Large intestine (tissue), 12 donors: ENCODE measurements at places on chromosomes 12 and 14.

GRCh38 chr12:94771741-94772140 is 121.4 kb upstream of the TMCC3 start:
- DNase-seq: no peak

GRCh38 chr12:19997656-19998400 is 370.5 kb upstream of the PDE3A start:
- no peak for DNase-seq

DNA sequence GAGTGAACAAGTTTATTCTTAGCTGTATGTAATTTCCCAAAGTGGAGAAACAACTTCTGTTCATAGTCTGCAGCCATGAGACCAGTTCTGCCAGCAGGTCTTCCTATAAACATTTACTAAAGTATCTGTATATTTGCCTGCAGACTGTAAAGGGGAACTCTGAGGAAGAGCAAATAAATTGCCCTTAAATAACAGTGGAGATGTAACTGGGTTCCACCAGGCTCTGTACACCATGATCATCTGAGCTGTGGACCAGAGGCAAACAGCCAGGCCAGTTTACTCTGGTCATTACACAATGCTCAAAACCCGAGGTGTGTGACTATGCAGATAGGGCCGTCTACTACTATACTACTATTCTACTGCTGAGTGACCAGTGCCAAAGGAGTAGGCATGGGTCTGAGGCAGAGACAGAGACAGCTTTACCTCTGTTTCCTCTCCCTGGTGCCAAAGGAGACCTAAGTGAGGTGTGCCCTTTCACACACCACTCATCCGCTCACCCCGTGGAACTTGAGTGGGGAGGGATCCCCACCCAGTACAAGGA is 21.1 kb upstream of the CERS5 start:
- DNase-seq: no peak

- no peak for DNase-seq
Observed at GRCh38 chr14:103427485-103428443, 42.5 kb downstream of the MARK3 start.

GRCh38 chr12:102052192-102053061 is 9.4 kb downstream of the WASHC3 start:
- no peak for DNase-seq

DNA sequence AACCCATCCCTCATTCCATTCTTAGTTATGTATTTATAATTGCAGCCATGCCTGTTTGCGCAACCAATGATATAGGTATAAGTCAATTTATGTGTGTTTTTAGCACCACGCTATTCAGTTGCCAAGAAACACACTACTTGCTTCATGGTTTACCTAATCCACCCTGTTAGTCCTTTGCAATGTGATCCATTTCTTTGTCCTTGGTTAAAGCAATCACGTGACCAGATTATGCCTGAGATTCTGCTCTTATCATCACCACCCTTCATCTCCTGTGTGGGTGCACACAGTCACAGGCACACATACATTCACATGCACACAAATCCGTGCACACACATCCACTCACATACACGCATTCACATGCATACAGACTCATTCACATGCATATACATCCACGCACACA is 52.3 kb upstream of the KCNA5 start:
- DNase-seq: no peak

DNA sequence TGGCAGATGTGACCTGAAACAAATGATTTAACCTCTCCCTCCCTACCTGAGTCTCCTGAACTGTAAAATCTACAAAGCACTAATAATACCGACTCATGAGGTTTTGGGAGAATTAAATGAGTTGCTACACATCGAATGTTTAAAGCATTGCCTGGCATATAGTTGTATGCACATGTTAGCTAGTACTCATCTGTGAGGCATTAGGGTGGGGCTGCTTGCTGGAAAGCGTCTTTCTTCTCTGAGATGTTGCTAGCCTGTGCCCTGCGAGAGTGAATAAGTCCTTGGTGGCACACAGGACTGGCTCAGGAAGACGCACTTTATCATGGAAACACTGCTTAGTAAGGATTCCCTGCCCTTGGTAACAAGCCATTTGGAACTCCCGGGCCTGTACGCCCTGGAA is 6.1 kb downstream of the RAPGEF3 start:
- DNase-seq: no peak

DNA sequence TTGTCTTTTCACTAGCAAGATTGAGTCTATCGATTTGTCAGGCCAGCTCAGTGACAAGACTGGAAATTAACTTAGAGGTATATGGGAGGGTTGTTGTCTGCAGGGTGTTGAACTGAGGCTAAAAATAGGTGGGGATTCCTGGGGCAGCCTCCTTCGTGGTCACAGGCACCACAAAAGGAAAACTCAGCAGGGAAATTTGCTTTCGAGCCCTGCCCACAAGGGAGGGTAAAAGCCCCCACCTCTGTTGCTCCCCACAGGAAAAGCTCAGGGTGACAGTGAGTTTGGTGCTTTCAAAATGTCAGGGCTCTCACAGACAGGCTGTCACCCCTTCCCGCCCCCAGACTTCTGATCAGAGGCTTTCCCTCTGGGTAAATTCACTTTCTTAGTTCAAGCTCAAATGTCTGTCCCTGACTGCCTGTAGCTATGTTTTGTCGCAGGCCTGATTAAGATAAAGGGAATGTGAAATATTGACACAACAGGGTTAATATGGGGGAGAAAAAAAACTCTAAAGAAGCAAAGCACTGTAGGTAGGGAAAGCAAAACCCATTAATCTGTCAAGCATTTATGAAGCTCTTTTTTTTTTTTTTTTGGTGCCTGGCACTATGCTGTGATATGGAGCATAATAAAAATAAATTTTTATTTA is 11.7 kb upstream of the NFKBIA start:
- no peak for DNase-seq

GRCh38 chr14:85087201-85087600 is 442.7 kb upstream of the FLRT2 start:
- no peak for DNase-seq

- no peak for DNase-seq
Observed at GRCh38 chr12:130577351-130577750, 138.7 kb downstream of the RIMBP2 start.

DNA sequence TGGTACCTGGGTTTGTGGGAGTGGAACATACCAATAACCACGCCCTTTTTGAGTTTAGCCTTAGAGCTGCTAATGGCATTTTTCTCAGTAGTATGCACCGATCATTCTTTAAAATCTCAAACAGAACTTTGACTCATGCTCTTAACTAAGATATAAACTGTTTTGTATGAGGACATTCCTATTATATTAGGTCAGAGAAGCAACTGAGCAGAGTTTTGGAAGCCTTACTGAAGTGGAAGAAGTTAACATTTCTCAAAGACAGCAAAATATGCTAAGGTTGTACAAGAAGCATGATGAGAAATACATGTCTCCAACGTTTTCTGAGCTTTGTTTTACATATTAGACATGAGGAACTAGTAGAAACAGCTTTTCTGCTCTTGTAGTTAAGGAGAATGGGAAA is 819.2 kb downstream of the FSCB start:
- DNase-seq: no peak

DNA sequence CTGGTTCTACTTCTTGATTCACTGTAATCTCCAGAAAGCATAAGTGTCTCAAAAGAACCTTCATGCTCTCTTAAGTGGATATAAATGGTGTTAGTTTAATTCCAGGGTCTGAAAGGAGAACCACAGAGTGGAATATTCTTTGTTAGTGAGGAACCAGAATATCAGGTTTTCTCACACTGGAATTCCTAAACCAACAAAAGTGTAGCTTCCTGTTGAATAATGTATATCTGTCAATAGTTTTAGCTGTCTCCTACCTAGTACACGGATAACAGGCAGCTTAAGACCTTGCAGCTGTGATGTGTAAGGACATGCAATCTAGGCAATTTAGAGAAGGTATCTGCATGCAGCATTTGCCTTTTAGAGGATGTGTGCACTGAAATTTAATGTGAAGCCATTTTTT is 24.0 kb downstream of the LRIG3 start:
- DNase-seq: no peak

GRCh38 chr14:74921987-74922751 is 891 bp downstream of the RPS6KL1 start:
- DNase-seq: no peak

DNA sequence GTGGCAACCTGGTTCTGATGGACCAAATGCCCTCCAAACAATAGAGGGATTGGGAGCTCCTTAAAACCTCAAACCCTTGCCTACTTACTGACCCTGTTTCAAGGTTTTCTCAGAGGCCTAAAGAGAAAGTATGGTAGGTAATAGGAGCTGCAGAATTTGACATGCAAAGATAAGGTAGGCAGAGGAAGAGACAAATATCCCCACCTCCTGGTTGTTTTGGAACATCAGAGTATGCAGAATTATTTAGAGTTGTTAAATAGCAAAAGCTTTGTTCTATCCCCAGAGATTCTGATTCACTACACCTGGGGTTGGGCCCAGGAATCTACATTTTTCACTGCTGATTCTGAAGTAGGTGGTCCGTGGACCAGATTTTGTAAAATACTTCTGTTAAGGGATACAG is 421.2 kb downstream of the SOX5 start:
- DNase-seq: no peak

GRCh38 chr14:20551606-20552005 is 9.2 kb downstream of the RNASE9 start:
- no peak for DNase-seq

GRCh38 chr12:6340745-6341416 is 995 bp downstream of the TNFRSF1A start:
- peak; percentile 47 for DNase-seq

DNA sequence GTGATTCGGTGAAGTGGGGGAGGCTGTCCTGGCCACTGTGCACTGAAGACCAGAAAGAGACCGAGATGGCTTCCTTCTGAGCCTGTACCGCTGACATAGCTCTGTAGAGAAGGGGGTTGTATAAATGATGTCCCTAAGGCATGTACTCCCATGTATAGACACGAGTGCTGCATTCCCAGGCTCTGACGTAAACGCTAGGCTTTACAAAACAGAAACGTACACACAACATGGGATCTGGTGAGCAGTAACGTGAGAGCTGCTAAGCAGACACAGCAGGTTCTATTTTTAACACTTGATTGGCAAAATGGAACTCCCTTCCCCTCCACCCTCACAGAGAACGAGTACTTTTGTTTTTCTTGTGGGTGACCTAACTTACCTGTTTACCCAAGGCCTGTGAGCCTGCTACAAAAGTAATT is 35.9 kb downstream of the ACADS start:
- peak; percentile 66 for DNase-seq

GRCh38 chr14:89466484-89466883 is 49.5 kb upstream of the FOXN3 start:
- no peak for DNase-seq
